ENCODE measurements at places on chromosomes 2 and 18. TPM values are rescaled to one million over a fixed set of nuclear protein-coding genes. Genes with fewer than 3 reads are reported as not detected.

LIMS4 gene
- 0.88 TPM for total RNA-seq

BBS5 gene
- total RNA-seq: 2.8 TPM

ANKRD29 gene
- total RNA-seq: not detected

CTNNA2 gene
- total RNA-seq: not detected

GRCh38 chr2:96073170-96073775 lies 38.6 kb upstream of the GPAT2 start:
- H3K27me3 ChIP-seq: peaks cover 7% of the 10 kb centered on the region
- no peaks in the 10 kb centered on the region for H3K36me3 ChIP-seq

GRCh38 chr18:25112821-25113434 lies 239.0 kb downstream of the ZNF521 start:
- no peaks in the 10 kb centered on the region for H3K27me3 ChIP-seq
- no peak for DNase-seq
- H3K4me1 ChIP-seq: no peaks in the 10 kb centered on the region

DNA sequence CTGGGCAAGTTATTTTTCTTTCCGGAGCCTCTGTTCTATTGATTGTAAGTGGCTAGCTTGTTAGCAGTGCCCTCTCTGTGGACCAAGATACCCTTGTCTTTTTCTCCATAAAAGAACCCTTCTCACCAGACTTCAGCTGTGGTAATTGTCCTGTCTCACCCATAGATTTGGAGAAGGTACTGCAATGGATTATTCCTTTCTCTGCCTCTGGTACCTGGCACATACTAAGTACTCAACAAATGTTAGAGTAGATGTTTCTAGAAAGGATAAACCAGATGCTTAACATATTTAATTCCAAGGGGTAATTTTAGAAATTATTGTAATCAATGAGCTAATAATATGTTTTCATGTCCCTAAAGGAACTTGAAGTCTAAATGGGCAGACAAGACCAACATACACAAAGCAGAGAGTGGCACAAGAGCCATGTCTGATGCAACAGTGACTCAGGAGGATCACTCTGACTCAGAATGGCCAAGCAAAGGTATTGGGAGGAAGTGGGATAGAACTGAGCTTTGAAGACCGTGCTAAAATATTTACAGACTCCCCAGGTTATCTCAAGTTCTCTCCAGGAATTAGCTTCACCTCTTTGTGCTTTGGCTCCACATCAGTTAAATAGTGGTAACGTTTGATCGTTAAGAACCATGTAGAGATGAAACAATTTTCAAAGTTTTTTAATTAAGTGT lies 129.7 kb upstream of the OSR1 start:
- no peaks in the 10 kb centered on the region for H3K36me3 ChIP-seq
- H3K4me3 ChIP-seq: no peak overlapping the region
- H3K27me3 ChIP-seq: peaks cover 14% of the 10 kb centered on the region
- peaks cover 3% of the 10 kb centered on the region for H3K4me1 ChIP-seq

DNA sequence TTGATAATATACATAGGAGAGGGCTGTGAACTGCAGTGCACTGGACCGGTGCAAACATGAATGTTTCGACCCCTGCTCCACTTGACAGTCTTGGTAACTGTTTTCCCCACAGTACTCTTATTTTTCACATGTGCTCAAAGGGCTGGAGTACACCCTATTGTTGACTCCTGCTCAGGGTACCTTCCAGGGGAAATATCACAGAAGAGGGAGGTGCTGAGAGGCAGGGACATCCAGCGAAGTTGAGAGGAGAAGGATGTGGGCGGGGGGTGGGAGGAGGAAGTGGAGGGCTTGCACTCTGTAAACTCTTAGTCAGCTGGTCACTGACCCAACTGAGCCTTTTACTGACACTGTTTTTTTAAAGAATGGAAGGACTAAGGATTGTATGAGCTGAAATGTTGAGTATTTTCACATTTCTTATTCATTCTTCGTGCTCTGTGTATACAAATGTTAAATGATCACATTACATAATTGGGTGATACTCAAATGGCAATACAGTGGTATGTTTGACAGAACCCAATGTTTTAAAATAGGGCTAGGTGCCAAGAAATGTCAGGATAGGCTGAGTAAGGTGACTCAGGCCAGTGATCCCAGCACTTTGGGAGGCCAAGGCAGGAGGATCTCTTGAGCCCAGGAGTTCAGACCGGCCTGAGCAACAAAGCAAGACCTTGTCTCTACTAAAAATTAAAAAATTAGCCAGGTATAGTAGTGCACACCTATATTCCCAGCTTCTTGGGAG lies 10.0 kb downstream of the INPP4A start:
- peak overlapping the region; percentile 79 for H3K4me3 ChIP-seq
- H3K4me1 ChIP-seq: peaks cover 89% of the 10 kb centered on the region
- peaks cover 32% of the 10 kb centered on the region for H3K36me3 ChIP-seq

- peak overlapping the region; percentile 15 for H3K4me3 ChIP-seq
- peaks cover 13% of the 10 kb centered on the region for H3K36me3 ChIP-seq
These were observed 28.6 kb upstream of the NEMP2 start for GRCh38 chr2:190563109-190563508.

Measured in activated naive CD8-positive, alpha-beta T cell treated with anti-CD3 and anti-CD28 coated beads, Interleukin-2, amount 10 ng/mL, durations not matched to agents 7 days and 5 days (primary cell).